ENCODE measurements at places on chromosomes 11 and 22. TPM values are rescaled to one million over a fixed set of nuclear protein-coding genes. Genes with fewer than 3 reads are reported as not detected.
A peak's percentile ranks its signal among the peaks of the same experiment; 100 is the strongest.

- no peak overlapping the region for H3K4me3 ChIP-seq
- no peak for DNase-seq
- no peaks in the 10 kb centered on the region for H3K4me1 ChIP-seq
- no peak overlapping the region for H3K27ac ChIP-seq
These were observed 149.3 kb downstream of the TMEM135 start for GRCh38 chr11:87187076-87187475.

DNA sequence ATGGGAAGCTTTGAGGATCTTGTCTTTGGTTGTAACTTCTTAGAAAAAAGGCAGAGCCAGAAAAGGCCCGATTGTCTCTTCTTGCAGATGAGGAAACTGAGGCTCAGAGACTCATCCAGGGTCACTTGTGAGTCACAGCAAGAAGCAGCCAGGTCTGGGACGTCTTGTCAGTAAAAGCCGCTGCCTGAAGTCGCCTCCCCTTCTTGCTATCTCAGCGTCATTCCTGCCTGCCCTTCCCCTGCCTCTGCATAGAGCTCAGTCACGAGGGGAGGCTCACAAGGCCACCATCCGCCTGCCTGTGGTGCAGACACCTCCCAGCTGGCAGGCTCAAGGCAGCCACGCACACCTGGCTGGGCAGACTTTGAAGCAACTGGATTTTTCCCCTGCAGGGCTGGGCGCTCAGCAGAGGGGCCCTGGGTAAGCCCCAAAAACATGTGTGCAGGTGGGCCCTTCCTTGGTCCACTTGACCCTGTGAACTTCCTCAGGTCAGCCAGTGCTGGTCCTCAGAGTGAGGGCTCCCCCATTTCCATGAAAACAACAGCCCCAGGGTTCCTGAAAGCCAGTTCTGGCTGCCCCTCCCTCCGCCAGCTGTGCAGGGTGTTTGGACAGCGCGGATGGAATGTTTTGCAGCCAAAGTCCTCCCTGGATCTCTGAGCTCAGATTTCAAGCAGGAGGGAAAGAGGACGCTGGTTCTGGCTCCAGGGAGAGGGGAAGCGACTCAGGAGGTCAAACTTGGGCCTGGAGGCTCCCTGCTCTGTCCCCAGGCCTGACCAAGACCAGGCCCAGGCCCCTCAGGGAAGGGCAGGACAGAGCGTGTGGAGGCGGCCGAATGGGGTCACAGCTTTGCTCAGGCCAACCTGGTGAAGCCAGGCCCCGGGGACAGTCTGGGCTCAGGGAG, 6.0 kb upstream of the RAB3IL1 start:
- no peak for DNase-seq
- H3K27ac ChIP-seq = no peak overlapping the region
- no peaks in the 10 kb centered on the region for H3K36me3 ChIP-seq
- H3K27me3 ChIP-seq = peaks cover 4% of the 10 kb centered on the region
- no peak overlapping the region for H3K4me3 ChIP-seq

DNA sequence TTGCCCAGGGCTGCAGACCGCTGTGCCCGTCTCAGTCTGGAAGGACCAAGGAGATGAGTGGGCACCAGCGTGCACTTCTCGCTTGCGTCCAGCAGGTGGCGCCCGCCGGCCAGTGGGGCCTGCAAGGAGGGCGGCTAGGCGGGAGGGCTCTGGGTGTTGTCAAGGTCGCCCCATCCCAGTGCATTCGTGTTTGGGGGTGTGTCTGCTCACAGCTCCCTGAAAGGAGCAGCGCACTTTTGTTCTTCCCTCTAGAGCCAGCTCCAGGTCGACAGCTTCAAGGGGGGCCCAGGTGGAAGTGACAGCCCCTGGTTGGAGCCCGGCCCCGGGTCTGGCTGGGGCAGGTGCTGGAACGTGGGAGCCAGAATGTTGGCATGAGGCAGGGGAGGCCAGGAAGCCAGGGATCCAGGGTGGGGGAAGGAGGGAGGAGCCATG, 23.4 kb upstream of the MPPED1 start:
- no peak overlapping the region for H3K4me3 ChIP-seq
- peak; percentile 57 for DNase-seq
- no peaks in the 10 kb centered on the region for H3K36me3 ChIP-seq
- no peaks in the 10 kb centered on the region for H3K27me3 ChIP-seq

- DNase-seq = no peak
- H3K27me3 ChIP-seq = no peaks in the 10 kb centered on the region
- no peak overlapping the region for H3K27ac ChIP-seq
- no peak overlapping the region for H3K4me3 ChIP-seq
These were observed 184.0 kb upstream of the GUCY1A2 start for GRCh38 chr11:107202241-107202640.

DNA sequence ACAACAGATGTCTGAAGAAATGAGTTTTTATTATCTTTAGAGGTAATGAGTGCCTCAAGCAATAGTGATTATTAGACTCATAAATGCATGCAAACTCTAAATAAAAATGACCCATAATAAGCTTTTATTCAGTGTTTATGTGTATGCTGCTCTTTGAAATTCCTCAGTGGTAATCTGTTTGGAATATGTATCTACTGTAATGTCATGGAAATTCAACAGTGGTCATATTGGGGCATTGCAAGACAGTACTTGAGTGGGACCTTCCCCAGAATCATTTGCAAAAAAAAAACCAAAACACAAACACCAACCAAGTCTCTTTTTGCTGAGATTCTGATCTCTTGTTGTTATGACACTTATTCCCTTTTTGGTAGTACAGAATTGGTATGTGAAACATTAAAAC, 35.0 kb downstream of the DNAJC24 start:
- H3K4me1 ChIP-seq = no peaks in the 10 kb centered on the region
- H3K27ac ChIP-seq = no peak overlapping the region
- no peaks in the 10 kb centered on the region for H3K36me3 ChIP-seq
- no peaks in the 10 kb centered on the region for H3K27me3 ChIP-seq

DNA sequence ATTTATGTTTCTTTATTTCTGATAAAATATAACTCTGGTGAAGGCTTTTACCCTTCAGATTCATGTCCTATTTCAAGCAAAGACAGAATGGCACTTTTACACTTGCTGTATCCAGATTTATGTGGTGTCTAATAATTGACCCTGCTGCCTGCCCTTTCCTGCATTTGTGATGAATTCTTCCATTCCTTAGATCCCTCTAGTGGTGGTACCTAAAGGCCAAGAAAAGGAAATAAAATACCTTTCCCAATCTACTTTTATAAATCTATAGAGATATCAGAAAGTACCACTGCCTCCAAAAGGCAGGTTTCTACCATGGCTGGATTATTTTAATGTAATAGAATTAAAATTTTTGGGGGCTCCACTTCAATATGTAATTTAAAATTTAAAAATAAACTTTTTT, 34.2 kb downstream of the CCDC81 start:
- no peak overlapping the region for H3K27ac ChIP-seq
- H3K27me3 ChIP-seq = no peaks in the 10 kb centered on the region
- H3K4me1 ChIP-seq = no peaks in the 10 kb centered on the region
- DNase-seq = no peak

DNA sequence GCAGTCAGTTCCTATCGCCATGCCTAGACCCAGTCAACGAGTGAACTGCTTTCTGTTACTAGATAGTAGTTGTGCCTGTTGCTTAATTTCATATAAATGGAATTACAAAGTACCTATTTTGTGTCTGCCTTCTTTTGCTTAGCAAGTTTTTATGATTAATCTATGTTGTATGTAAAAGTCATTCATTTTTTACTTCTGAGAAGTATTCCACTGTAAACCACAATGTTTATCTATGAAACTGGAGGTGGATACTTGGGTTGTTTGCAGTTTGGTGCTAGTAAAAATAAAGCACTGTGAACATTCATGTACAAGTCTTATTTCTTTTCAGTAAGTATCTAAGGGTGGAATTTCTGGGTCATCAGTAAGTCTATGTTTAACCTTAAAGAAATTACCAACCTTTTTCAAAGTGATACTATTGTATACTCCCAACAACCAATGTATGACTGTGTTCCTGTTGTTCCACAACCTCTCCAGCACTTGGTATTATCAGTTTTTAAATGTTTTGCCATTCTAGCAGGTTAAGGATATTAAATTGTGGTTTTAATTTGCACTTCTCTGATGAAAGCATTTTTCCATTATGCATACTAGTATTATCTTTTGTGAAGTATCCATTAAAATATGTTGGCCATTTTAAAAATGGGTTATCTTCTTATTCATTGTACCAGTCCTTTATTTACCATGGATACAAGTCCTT, 68.2 kb downstream of the DNAJC24 start:
- H3K36me3 ChIP-seq = no peaks in the 10 kb centered on the region
- no peaks in the 10 kb centered on the region for H3K27me3 ChIP-seq
- H3K4me1 ChIP-seq = no peaks in the 10 kb centered on the region
- no peak for DNase-seq
- no peak overlapping the region for H3K4me3 ChIP-seq

GRCh38 chr11:64744544-64745188, 724 bp upstream of the RASGRP2 start:
- peaks cover 51% of the 10 kb centered on the region for H3K4me1 ChIP-seq
- H3K27me3 ChIP-seq = no peaks in the 10 kb centered on the region
- peaks cover 16% of the 10 kb centered on the region for H3K36me3 ChIP-seq
- H3K27ac ChIP-seq = peak overlapping the region; percentile 93

MUC5AC gene
- not detected for total RNA-seq

DNA sequence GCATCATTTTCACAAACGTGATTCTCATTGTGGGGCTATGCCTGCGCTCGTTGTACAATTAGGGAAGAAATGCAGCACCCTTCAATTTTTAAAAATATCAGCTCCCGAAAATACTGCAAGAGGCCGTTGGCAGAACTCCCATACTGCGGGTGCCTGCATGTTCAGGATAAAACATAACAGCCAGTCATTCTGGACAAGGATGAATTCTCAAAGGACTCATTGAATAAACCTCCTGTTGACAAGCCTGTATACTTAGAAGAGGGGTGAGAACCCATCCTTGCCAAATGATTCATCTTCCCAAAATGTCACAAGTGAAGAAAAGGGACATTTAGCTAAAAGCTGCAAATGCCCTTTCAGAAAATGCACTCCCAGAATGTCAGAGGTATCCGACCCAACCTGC, 141.9 kb downstream of the CSNK2A3 start:
- no peak overlapping the region for H3K27ac ChIP-seq
- no peak for DNase-seq
- H3K36me3 ChIP-seq = no peaks in the 10 kb centered on the region
- H3K4me1 ChIP-seq = no peaks in the 10 kb centered on the region
- H3K27me3 ChIP-seq = no peaks in the 10 kb centered on the region
- H3K4me3 ChIP-seq = no peak overlapping the region

GLYATL1 gene
- total RNA-seq = not detected

- H3K27me3 ChIP-seq = no peaks in the 10 kb centered on the region
- H3K4me3 ChIP-seq = no peak overlapping the region
- H3K36me3 ChIP-seq = no peaks in the 10 kb centered on the region
- H3K27ac ChIP-seq = no peak overlapping the region
These were observed 53.3 kb upstream of the CD44 start for GRCh38 chr11:35085531-35086165.
